ENCODE measurements at places on chromosomes 7 and 10.

- DNase-seq, result no peak
Observed at GRCh38 chr7:69208848-69209247, 389.4 kb upstream of the AUTS2 start.

DNA sequence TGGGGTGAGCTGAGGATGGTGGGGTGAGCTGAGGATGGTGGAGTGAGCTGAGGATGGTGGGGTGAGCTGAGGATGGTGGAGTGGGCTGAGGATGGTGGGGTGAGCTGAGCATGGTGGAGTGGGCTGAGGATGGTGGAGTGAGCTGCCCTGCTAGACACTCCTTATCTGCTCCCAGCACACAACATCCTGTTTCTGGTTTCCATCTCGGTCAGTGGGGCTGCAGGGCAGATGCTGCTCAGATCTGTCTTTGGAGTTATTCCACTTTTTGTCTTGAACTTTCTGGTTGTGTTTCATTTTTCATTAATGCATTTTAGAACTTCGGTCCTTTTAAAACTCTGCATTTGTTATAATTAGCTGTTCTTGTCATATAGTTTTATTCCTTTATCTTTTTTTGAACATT, 67.9 kb upstream of the ANTXRL start:
- DNase-seq, result no peak

GRCh38 chr7:50735333-50735732, 47.4 kb downstream of the GRB10 start:
- no peak for DNase-seq

- no peak for DNase-seq
Observed at GRCh38 chr7:130933919-130934318, 199.9 kb upstream of the KLF14 start.

GRCh38 chr7:129386506-129386905, 47.7 kb upstream of the STRIP2 start:
- DNase-seq, result no peak

DNA sequence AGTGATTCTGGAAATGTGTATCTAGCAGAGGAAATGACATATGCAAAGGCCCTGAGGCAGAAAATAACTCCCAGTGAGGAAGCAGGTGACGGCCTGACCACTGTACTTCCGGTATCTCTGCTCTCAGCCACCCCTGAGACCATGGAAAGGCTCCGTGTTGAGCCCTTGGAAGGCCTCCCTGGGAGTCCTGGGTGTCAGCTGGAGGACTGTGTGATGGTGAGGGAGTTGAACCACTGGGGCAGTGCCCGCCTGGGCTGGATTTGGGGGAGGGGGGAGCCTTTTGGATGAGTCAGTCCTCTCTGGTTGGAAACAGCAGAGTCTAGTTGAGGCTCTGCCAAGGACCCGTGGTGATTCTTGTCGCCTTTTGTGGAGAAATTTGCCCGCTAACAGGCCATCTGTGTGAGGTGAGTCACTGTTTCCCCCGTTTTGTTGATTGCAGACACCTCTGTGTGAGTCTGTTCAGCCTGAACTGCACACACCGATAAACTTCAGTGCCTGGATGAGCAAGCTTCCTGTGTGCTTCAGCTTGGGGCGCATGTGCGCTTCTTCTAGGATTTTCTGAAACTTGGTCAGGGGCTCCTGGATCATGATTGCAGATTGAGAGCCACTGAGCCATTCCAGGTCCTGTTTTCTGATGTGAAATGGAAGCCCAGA, 98.6 kb downstream of the GRK5 start:
- DNase-seq, result no peak

DNA sequence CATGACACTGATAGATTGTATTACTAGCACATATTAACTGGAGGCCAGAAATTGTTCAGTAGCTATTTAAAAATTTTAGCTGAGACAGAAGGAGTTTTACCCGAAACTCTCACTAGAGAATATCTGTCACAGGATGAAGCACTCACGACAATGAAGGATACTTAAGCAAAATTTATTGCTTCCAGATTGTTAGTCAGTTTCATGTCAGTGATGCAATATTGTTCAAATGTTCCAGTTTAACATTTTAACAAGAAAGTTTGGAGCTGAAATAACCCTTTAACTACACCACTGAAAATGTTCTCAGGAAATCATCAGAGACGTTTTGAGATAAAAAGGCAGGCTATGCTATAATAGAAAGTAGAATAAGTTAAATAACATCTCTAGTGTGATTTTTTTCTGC, 15.0 kb upstream of the CADPS2 start:
- no peak for DNase-seq

DNA sequence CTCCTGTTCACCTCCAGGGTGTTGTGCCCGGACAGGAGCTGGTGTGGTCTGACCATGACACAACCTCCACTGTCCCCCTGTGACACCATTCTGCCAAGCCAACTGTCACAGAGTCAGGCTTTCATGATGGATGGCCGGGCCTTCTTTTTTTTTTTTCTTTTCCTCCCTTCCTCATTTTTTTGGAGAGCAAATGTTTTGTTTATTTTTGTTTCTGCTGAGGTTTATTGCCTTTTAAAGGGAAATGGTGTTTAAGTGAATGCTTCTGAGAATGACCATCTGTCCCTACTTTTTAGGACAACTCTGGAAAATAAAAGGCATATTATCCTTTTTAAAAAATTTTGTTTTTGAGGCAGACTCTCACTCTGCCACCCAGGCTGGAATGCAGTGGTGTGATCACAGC, 115.1 kb upstream of the NPS start:
- no peak for DNase-seq

- DNase-seq, result no peak
Observed at GRCh38 chr10:26792758-26793495, 67.8 kb downstream of the ABI1 start.

DNA sequence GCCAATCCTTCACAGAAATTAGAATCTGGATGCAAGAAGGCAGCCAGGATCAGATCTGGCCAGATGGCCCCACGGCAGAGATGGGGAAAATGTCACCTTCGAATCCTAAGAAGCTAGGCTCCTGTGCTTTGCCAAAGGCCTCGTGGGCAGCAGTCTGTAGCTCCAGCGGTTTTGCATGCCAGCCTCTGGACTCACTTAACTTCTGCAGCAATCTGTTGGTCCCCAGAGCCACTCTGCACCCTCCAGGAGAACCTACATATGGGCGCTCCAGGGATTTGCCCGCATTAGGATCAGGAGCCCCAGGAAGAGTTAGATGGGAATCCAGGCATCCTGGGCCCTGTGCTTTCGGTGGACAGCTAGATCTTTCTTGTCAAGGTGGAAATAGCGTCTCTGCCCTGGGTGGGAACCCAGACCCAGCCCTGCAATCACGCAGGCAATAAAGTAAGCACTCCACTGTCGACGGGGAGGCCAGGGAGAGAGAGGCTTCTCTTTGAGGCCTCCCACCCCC, 10.1 kb upstream of the HOXA13 start:
- DNase-seq, result no peak

DNA sequence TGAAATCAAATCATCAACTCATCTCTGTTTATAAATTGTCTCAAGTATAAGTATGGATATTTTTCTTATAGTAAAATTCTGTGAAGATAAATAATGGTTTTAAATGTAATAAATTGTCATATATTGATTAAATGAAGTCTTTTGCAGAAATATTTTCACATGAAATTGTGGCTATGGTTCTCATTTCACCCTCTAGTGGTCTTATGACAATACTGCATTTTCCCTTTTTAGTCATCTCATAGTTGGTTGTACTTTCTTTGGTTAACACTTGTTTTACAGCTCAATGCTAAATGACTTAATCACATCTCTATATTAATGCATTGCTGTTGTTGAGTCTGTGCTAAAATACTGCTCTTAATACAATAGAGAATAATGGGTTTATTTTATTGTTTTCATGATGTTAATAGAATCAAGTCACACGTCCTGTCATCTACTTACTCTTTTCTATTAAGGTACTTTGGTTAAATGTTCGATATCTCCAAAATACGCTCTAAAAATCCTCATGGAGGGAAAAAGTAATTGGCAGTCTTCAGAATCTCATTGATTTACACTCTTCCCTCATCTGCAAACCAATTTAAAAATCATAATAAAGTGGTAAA, 38.0 kb upstream of the CACNA2D1 start:
- DNase-seq, result no peak

DNA sequence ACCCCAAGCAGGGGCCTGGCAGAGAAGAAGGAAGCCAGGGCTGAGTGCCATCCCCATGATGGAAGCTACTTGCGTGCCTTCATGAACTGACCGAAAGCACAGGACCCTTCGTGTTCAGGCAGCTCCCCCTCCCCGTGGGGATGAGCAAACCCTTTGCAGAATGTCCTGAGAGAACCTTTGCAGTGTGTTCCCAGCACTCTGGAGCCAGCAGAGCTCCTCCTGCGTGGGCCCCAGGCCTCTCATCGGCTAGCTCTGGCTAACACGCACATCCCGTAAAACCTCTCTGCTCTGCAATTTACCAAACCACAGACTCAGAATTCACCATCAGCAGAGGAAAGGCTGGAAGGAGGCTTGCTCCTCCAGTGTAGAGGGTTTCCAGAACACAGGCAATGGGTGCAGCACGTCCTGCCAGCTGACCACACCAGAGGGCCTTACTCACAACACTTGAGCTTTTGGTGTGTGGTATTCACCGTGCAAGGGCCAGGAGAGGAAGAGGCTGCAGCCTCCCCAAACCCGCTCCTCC, 3.1 kb downstream of the SH3PXD2A start:
- no peak for DNase-seq

DNA sequence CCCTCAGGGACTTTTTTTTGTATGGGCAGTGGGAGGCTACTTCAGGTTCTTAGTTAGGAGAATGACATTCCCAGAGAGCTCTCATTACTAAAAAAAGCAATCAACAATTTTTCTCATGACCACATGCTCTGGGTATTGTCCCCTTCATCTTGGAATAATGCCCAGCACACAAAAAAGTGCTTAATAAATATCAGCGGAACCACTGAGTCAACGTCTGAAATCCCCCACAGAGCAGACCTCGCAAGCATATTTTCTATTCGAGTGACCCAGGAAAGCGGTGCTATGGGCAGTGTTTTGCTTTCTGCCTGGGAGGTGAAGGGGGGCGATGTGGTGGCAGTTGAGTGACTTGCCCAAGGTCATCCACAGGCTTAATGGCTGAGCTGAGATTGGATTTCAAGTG, 493.4 kb upstream of the ZMIZ1 start:
- DNase-seq, result no peak

DNA sequence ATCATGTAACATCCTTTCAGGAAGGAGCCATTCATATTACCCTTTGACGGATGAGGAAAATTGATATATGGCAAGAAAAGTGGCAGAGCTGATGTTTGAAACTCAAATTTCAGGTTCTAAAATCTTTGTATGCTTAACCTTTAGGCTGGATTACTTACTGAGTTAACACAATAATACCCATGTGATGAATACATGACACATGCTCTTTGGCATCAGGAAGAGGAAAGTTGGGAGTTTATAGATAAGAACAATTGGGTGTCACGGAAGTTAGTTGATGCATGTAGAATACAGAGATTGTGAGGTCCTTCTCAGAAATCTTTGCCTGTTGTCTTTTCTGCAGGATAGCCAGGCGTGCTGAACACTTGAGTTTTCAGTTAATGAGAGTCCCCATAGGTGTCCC, 572.1 kb upstream of the POM121L12 start:
- DNase-seq, result no peak

GRCh38 chr7:93973134-93973533, 31.0 kb downstream of the BET1 start:
- no peak for DNase-seq

- peak; percentile 66 for DNase-seq
Observed at GRCh38 chr7:21169667-21170580, 258.0 kb upstream of the SP4 start.

GRCh38 chr10:132536241-132536876, 1.2 kb upstream of the INPP5A start:
- no peak for DNase-seq

DNA sequence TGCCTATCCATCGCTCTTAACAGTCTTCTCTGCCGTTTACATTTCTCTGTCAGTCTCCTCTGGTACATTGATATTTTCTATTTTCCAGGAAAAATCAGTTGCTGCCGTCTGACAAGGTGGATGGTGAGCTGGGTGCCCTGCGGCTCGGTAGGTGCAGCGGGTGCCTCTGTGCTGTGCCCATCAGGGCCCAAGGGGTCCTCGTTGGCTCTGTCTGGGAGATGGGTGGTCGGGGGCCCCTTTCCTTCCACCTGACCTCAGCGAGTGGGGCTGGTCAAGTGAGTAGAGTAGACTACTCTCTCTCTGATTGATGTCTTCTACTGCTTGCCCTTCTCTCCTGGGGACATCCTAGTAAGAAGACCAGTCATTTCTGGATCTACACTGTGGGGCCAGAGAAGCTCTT, 57.4 kb downstream of the MINDY4 start:
- no peak for DNase-seq

DNA sequence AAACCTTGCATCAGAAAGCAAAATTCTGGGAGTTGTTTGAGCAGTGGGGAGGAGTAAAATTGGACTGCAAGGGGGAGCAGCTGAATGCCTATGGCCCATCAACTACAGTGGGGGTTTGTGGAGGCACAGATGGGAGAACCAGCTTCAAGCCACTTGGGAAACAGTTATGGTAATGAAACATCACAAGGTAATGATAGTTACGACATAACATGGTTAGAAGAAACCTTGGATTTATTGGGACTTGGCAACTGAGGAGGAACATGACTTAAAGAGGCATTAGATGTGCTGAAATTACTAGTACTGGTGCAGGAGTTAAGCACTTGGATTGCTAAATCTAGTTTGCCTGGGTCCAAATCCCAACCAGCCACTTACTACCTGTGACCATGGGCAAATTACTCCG, 868.4 kb downstream of the KCNMA1 start:
- DNase-seq, result no peak

GRCh38 chr7:146115851-146116520, 615 bp upstream of the CNTNAP2 start:
- peak; percentile 97 for DNase-seq
